Activated gamma-delta T cell (primary cell): ENCODE measurements at places on chromosomes 5 and 9.

- DNase-seq, result no peak
Measured at GRCh38 chr5:3602785-3603502, 7.3 kb downstream of the IRX1 start.

DNA sequence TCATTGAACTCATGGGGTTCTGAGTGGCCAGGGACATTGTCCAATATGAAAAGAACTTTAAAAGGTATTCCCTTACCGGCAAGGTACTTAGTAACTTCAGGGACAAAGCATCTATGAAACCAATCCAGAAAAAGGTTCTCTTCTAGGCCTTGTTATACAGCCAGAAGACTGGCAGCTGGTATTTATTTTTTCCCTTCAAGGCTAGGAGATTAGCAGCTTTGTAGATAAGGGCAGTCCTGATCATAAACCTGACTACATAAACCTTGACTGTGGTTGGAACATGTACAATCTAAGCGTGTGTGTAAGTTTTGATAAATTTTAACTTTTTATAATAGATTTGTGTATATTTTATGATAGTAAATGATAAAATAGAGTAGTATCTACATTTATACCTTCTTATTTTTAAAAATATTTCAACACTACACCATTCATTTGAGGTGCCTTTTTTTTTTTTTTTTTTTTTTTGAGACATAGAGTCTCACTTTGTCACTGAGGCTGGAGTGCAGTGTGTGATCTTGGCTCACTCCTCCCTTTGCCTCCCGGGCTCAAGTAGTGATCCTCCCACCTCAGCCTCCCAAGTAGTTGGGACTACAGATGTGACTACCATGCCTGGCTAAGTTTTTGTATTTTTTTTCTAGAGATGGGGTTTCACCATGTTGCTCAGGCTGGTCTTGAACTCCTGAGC is 24.5 kb downstream of the RANBP17 start:
- no peak for DNase-seq

GRCh38 chr9:88533951-88534455 is 975 bp upstream of the NXNL2 start:
- DNase-seq, result no peak

GRCh38 chr5:88398316-88398715 is 129.7 kb upstream of the TMEM161B start:
- DNase-seq, result no peak

- no peak for DNase-seq
Measured at GRCh38 chr5:178323961-178324360, 91.4 kb upstream of the PHYKPL start.
